ENCODE measurements at places on chromosomes 7 and 10.
A peak's percentile ranks its signal among the peaks of the same experiment; 100 is the strongest.

- no peak for DNase-seq
Observed at GRCh38 chr7:42269161-42269560, 32.2 kb upstream of the GLI3 start.

GRCh38 chr7:79410345-79410744, 43.1 kb downstream of the MAGI2 start:
- no peak for DNase-seq

DNA sequence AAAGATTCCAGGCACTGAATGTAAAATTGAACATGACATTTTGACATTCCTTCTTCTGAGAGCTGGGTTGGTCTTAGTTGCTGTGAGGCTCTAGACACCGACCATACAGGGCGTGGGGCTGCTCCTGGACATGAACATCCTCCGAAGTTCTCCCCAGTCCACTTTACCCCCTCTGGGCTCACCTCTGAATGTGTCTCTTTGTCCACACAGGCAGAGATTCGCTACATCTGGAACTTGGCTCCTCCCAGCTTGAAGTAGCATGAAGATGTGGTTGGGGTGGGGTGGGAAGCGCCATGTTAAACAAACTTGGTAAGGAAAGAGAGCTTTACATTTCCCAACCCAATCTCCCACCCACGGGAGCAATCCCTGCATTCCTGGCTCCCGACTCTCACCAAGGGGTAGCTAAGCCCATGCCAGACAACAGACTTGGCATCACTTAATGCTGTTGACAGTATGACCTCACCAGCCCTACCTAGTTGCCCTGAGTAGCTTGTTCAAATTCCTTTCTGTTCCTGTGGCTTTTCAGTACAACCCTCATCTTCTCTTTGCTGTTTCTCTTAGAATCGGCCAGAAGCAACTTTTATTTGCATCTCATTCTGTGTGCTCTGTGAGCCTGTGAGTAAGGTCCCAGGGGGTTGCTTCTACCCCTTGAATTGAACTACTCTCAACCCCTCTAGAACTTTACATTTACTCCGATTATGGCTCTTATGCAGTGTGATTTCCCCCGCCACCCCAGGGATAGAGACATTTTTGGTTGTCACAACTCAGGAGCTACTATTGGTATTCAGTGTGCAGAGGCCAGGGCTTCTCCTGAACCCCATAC, 211.4 kb downstream of the SEC23IP start:
- DNase-seq: no peak

- no peak for DNase-seq
Observed at GRCh38 chr10:990808-991207, 2.6 kb downstream of the GTPBP4 start.

DNA sequence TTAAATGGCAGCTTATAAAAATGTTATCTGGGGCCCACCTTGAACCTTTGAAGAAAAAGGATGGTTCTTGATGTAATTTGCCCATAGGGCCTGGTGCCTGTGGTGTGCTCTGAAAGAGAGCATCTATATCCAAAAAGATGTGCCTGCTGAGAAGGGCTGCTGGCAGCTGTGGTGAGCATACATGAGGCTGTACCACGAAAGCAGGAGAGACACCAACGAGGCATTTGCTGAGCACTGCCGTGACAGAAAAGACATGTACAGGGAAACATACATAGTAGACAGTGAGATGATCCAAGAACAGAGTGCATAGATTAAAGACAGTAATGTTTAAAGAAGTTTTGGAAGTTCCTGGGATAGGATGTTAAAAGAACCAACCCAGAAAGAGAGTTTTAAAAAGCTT, 664.5 kb downstream of the PHTF2 start:
- no peak for DNase-seq

DNA sequence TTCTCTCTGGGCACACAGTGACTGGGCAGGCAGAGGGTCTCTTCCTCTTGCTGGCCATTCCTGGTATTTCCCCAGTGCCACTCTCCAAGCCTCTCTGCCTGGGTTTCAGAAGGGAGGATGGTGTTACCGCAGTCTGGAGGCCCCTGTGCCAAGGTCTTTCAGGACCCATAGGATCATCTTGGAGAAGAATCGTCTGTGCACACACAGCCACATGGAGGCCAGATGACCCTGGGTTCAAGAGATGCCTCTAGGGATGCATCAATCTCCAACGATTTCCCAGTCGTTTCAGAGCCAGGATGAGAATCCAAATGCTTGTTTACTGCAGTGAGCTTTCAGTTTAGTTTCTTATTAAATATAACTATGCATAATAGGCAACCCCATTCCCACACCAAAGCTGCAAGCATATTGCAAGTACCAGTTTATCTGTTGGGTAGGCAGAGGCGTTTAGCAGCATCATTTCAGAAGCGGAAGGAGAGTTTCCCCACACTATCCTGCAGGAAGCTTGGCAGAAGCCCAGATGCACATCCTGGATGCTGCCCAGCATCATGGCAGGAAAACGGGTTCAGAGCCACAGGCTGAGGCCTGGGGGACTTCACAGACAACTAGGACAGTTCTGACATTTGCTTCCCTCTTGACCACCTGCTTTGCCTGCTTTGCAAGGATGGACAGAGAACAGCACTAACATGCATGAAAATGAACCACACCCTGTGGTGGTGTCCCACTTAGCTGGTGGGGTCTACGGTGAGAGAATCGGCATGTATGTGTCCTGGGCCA, 134.7 kb upstream of the FAM20C start:
- no peak for DNase-seq

DNA sequence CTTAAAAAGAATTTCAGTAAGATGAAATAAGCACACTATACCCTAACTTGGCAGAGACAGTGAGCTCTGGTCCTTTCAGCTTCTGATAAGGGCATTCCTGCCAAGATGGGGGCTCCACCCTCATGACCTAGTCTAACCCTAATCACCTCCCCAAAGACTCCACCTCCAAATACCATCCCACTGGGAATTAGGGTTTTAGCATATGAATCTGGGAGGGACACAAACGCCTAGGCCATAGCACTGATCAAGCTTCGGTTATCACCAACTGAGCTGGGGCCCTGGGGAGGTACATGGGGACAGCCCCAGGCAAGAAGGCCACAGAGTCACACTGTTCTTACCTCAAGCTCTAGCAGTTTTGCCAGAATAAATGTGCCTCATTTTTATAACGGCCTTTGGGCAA, 31.4 kb downstream of the PALS2 start:
- no peak for DNase-seq

- peak; percentile 89 for DNase-seq
Observed at GRCh38 chr7:5625938-5626337, 155.5 kb downstream of the RNF216 start.

GRCh38 chr7:8147760-8148463, 114.1 kb downstream of the ICA1 start:
- no peak for DNase-seq

DNA sequence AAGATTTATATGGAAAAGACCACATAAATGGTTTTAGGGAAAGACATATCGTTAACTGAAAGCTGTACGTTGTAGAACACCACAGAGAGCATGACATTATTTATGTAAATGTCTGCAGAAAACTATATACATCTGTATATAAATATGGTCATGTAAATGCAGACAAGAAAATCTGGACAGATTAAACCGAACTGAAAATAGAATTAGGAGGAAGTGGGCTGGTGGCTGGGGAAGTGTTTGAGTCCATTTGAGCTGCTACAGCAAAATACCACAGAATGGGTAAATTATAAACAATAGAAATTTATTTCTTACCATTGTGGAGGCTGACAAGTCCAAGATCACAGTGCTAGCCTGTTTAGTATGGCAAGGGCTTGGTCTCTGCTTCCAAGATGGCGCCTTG, 56.3 kb upstream of the USP6NL start:
- DNase-seq: no peak

GRCh38 chr10:131271195-131271880, 40.2 kb downstream of the TCERG1L start:
- no peak for DNase-seq

- no peak for DNase-seq
Observed at GRCh38 chr7:77903597-77903996, 105.0 kb downstream of the PHTF2 start.

DNA sequence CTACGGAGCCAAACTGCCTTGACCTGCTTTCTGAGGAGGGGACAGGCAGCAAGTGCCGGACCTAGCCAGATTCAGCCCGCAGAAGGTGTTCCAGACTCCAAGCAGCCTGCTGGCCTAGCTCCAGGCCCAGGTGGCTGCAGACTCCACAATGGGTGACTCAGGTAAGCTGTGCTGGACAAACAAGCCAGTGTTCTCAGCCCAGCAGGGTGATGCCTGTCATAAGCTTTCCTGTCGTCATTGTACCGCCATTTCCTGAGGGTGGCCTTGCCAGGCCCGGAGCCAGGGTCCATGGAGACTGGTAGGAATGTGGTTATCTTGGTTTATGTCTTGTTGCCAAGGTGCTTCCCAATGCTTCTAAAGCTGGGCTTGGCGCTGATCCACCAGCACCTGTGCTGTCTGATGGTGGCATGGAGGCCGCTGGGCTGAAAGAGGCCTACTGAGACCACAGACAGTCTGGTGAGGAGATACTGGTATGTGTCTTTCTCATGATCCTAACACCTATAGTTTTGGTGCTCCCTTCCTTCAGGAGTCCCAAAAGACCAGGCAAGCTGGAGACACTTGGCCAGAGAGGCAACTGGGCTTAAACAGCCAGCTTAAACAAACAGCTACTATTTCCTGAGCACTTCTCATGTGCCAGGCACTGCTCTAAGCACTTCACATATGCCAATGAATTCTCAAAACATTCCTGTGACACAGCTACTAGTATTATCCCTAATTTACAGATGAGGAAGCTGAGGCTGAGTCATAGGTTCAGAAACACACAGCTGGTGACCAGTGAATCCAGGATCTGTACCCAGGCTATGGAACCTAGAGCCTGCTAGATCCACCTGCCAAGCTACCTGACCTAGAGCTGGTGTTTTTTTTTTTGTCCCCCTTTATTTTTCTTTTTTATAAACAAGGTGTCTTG, 42.0 kb downstream of the ZC3HC1 start:
- peak; percentile 52 for DNase-seq

DNA sequence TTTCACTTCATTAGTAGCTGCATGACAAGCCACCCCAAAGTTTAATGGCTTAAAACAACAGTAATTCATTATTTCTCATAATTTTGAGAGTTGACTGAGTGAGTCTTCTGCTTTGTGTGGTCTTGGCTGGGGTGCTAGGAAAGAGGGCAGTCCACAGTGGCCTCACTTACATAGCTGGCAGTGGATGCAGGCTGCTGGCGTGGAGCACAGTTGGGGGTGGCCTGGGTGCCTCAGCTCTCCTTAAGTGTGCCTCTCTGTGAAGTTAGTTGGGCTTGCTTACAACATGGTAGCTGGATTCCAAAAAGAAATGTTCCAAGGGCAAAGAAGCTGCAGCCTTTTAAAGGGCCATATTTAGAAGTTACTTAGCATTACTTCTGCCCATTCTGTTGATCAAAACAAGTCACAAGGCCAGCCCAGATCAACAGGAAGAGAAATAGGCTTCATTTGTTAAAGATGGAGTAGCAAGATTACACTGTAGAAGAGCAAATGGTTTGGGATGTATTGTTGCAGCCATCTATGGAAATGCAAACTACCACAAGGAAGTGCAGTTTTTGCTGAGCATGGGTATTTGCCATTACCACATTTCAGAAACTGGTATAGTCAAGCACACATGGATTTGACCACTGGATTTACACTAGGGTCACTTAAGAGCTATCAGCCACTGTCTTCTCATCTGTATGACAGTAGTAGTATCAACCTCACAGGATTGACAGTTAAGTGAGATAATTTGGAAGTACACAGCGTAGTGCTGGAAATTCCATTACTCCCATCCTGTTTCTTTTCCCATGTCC, 33.6 kb downstream of the ZEB1 start:
- no peak for DNase-seq

DNA sequence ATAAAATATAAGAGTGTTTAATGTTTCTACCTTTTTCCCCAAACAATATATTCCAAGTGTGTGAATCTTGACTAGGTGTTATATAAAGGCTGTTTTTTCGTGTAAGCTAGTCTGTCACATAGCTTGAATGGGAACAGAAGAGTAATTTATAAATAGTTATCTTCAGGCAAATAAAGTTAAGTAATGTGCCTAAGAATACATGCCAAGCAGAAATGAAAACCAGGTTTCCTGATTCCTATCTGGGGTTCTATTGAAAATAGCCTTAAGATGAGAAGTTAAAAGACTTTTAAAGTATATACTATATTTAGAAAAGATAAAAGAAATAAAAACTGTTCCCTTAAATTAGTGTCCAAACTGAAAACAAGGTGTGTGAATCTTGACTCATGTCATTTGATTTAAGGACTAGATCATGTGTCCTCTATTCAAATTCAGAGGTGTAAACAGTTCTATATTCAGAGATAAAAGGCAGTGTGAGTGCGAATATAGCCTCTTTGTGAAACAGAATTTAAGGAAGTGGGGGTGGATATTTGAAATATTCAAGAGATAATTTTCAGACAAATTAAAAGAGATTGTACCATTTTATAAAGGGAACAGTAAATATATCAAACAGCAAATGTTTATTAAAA, 247.5 kb downstream of the THSD7A start:
- no peak for DNase-seq

GRCh38 chr10:44477046-44477425, 92.1 kb upstream of the CXCL12 start:
- peak; percentile 68 for DNase-seq

- DNase-seq: no peak
Observed at GRCh38 chr7:50539725-50540124, 25.5 kb downstream of the DDC start.
